Femur (tissue), 1 donor: ENCODE measurements at places on chromosomes 6 and 20.

- no peak for DNase-seq
Observed at GRCh38 chr20:44066645-44067606, 120.1 kb downstream of the JPH2 start.

- DNase-seq = no peak
Observed at GRCh38 chr6:65199683-65200082, 507.3 kb downstream of the EYS start.

DNA sequence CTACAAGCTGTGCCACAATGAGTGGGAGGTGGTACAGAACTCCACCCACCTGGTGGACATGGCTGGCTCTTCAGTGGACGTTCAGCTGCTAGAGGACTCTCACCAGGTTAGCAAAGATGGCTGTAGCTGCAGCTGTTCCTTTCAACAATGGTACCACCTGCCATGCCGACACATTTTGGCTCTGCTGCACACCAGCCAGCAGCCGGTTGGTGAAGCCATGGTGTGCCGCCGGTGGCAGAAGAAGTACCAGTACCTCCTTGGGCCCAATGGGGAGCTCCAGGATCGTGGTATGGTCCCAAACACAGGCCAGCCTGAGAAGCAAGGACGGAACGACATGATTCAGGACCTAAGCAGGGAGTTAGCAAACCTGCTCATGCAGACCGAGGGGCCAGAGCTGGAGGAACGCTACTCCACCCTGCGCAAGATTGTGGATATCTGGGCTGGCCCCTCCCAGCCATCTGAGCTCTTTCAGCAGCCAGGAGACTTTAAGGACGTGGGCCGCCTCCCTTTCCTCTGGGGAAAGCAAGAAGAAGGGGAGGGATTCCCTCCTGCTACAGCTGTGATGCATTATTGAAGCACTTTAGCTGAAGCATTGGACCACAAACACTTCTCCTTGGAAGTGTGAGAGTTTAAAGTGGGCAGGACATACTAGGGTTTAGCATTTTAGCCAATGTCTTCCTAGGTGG lies 2.8 kb upstream of the ZSWIM1 start:
- DNase-seq = no peak

DNA sequence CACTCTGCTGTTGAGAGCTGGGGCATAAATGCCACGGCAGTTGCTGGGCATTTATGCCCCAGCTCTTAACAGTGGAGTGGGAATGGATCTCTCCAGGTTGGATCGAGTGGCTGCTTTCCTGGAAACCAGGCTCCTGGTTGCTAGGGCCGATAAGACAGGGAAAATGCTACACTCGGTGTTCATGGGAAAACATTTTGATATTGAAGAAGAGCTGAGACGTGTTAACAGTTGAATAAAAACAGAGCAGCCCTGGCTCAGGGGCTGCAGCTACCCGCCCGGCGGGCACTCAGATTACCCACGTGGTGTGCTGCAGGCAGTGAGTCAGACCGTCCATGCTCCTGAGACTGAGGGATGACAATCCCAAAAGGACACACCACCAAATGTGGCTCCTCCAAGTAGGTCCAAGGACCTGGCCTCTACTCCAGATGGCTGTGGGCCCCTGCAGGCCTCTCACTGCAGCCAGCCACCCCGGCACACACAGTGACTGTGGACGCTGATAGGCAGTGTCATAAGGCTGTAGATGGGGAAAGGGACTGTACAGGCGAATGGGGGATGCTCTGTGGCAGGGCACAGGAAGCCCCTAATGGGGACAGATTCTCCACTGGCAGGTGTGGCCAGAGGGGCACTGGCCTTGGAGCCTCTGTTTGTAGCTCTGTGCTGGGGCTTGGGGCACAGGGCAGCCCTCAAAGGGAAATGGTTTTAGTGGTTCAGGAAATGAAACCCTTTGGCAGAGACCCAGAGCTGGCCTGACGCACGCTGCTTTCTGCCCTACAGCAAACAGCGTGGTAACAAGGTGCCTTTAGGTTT lies 237.8 kb downstream of the LY86 start:
- DNase-seq = peak; percentile 71

- DNase-seq = peak; percentile 76
Observed at GRCh38 chr20:54214566-54214965, 6.7 kb downstream of the PFDN4 start.

GRCh38 chr6:72271531-72271930 lies 350.3 kb upstream of the KCNQ5 start:
- DNase-seq = no peak
